ENCODE measurements at places on chromosomes 3 and 15.
A peak's percentile ranks its signal among the peaks of the same experiment; 100 is the strongest.

GRCh38 chr3:109728861-109729494 lies 391.6 kb upstream of the DPPA4 start:
- no peak for DNase-seq

- no peak for DNase-seq
Observed at GRCh38 chr3:4852780-4853748, 126.2 kb upstream of the BHLHE40 start.

DNA sequence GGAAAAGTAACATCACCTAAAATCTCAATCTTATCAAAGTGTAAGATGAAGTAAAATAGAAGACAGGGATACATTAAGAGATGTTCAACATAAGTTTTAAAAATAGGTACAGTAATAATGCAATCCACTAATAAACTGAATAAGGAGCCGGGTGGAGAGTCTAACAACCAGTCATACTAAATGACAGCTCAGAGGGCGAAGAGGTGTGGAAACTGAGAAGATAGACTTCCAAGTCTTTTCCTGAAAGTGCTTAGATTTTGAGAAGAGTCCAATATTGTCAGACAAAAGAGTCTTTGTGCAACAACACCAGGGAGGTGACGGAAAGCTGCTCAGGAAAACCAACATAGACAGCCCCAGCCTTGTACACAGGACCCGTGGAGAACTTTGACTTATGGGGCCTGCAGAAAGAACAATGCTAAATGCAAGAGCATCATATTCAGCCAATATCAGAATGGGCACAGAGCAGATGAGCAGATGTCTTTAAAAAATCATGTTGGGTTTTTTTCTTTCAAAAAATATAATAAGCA lies 66.4 kb downstream of the MECOM start:
- no peak for DNase-seq

GRCh38 chr15:49492830-49493229 lies 69.8 kb downstream of the FGF7 start:
- DNase-seq = no peak

GRCh38 chr3:48634661-48635221 lies 520 bp downstream of the SLC26A6 start:
- no peak for DNase-seq

- peak; percentile 21 for DNase-seq
Observed at GRCh38 chr3:50314816-50315215, 7.7 kb downstream of the HYAL2 start.

DNA sequence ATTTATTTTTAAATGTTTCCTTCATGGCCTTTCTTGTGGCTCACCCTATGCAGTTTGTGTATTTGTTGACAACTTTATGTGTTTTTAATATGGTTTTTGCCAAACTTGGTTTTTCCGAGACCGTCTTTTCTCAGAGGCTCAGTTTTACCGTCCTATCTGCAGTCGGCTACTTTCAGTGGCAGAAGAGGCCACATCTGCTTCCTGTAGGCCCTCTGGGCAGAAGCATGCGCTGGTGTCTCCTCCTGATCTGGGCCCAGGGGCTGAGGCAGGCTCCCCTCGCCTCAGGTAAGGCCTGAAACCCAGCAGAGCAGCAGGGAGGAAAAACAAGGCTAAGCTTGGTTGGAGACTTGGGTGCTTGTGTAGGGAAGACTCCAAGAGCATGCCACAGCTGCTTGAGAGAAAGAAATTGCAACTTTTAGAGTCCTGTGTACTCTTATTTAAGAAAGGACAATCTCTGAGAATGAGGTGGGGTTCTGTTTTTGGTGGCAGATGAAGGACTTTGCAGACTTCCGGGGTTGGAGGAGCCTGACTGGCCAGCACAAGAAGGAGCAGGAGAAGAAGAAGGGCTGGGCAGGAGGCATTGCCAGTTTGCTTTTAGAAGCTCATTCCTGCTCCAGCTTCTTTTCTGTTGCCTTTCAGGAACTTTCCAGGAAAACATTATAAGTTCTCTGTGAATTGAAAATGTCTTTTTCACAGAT lies at the start of gene TIGIT:
TSS of gene TIGIT (plus strand) at position 191 of the 698 bp plus-strand sequence. CDS start at position 225, 34 bp downstream.
- DNase-seq = no peak

DNA sequence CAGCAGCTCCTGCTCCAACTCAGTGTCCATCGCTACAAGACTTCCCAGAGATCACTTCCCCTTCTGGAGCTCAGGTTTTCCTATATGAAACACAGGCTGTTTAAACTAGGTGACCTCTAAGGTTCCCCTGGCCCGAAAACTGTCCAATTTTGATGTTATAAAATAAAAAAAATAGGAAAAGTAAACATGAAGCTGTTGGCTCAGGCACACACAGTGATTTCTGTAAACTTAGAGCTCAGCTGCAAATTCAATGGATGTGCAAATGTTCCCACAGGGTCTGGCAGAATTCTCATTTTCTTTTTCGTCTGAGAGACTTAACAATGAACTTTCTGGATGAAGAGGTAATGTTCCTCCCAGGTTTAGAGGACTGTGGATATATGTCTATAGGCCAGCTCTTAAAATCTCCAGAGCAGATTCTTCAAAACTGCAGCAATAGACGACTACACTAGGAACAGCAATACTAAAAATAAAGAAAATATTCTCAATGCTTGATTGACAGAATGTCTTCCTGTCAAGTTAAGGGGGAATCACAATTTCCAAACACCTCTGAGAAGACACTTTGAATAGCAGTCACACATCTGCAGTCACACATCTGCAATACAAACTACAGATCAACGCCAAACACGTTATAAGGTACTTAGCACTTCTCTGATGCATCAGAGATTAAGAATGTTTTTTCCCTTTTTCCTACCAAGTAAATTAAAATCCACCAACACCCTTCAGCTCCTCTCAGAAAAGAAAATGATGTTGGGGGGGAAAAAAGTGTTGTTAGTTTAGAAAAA lies 2.8 kb downstream of the NUP210 start:
- no peak for DNase-seq

- peak; percentile 57 for DNase-seq
Observed at GRCh38 chr3:73766599-73767381, 142.0 kb upstream of the PDZRN3 start.

DNA sequence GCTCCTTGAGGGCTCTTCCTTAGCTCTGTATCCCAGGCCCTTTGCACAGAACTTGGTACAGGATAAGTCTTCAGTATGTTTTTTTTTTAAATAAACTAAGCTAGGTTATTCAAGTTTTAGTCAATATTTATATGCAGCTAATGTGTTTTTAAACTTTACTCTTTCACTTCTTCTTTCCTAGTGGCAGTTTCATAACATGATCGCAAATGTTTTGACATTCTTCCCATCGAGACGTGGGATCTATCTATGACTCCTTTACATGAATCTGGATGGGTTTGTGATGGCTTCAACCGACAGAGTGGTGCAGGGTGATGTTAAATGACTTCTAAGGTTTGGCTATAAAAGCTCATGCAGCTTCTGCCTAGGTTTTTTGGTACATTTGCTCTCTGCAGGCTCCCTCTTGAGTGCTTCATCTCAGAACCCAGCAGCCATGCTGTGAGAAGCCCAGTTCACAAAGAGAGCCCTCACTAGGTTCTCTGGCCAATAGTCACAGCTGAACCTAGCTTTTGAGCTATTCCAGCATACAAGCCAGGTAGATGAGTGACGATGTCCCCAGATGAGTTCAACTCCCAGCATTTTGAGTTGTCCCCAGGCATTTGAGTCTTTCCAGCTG lies 13.5 kb upstream of the MECOM start:
- DNase-seq = no peak

DNA sequence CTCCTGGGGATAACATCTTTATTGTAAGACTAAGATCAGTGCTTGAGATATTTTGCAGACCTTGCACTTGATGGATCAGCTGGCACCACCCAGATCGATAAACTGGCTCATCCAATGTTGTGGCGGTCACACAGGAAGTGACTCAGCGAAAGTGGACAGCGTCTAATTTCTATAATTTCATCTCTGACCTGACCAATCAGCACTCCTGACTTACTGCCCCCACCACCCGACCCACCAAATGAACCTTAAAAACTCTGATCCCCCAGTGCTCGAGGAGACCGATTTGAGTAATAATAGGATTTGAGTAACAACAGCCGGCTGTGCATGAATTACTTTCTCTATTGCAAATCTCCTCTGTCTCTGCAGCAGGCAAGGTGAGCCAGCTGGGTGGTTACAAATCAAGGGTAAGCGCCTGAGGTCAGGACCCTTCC lies 62.7 kb upstream of the RNU6-1 start:
- DNase-seq = no peak

DNA sequence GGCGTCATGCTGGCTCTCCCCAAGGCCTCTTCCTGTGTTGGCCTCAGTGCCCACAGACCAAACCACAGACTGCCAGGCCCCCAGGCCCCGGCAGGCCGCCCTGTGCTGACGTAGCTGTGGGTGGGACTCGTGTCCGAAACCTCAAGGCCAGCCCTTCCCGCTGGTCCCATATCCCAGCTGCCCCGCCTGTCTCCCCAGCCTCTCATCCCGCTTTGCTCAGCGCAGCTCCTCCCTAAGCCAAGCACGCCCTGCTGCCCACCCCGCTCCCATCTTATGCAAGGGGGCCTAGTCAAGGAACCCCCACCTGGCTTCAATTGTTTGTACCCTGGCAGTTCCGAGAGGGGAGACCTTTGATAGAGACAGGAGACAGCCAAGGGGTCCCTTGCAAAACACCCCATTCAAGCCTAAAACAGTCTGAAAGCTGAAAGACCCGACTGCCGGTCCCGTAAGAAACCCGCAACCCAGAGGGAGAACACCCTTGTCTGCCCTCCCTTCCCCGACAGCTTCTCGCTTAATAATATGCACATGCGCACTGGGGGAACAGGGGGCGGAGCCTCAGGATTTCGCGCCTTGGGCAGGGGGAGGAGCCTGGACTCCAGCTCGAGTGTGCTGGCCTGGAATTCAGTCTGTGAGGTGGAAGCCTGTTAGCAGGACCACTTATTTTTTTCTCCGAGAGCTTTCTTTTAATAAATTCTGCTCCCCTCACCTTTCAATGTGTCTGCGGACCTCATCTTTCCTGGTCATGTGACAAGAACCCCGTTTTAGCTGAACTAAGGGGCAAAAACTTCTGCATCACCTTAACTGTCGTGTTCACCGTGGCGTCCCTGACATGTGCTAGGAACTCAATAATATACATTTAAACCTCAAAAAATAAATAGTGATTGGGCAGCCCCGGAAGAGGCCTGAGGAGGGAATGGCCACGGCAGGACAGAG lies 17.2 kb downstream of the TNFAIP8L3 start:
- DNase-seq = peak; percentile 90

DNA sequence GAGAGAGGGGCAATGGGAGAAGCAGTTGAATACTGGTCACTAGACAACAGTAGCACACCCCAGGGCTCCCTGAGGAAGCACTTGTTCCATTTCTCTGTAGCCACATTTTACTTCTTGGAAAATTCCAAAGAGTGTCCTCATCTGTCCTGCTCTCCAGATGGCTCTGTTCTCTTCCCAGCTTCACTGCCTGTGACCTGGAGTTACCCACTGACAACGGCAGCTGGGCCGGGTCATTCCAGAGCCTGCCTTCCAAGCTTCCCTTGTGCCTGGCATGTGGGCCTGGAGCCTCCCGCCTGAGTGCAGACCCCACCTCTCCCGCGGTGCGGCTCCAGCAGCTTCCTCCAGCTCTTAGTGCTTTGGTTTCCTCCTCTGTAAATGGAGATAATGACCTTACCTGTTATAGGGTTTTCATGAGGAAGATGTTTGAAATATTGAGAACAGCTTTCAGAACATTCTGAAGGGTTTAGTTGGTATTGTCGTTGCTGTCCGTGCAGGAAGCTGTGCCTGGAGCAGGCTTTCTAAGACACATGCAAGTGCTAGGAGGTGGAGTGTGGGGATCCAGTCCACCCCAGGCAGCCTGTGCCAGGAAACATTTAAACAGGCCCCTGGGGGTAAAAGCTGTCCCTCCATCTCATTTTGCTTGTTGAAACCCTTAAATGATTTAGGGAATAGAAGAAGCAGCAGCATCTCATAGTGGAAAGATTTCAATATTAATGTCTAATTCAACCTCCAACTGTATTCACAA lies 24.8 kb downstream of the EFCC1 start:
- DNase-seq = no peak

DNA sequence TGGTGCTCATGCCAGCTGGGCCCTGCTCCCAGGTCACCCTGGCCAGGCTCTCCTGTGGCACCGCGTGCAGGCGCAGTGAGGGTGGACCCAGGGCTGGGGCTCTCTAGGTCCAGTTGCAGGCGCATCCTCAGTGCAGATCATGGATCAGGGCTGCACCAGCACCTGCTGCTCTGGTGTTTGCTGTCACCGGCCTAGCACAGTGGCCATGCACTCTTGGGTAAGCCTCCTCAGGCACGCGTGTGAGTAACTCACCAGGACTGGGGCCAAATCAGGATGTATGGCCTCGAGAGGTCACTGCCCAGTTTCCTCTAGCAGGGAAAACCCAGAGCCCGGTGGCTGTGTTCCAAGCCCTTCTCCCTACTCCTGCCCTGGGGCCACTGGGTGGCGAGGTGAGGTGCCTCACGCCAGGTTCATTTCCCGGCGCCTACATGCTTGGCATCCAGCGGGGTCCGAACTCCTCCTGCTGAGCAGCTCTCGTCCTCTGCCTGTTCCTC lies 45.5 kb upstream of the SLC41A3 start:
- no peak for DNase-seq

- peak; percentile 72 for DNase-seq
Observed at GRCh38 chr3:141000027-141000663, 51.0 kb upstream of the SPSB4 start.
